ENCODE measurements at places on chromosomes 16 and 17.

DNA sequence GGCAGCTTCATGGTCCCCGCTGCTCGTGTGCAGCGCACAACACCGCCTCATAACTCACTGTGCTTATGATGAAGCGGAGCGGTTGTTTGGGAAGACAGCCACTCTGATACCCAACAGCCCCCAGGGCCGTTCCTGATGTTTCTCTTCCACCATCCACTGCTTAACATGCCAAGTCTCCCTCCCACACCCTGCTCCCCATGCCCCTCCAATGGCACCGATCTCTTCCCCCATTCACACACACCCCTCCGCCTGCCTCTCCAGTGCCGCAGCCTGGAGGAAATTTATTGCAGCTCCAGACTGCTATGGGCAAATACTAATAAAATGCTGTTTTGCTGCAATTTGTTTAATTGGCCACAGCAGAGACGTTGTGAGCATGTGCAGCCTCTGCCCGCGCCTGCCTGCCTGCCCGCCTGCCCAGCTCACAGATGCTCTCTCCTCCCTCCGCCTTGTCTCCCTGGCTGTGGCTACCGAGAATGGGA lies 80.3 kb upstream of the LHX1 start:
- DNase-seq: no peak

GRCh38 chr17:72691586-72691985 lies 400.9 kb downstream of the SLC39A11 start:
- DNase-seq: no peak

- DNase-seq: no peak
These were observed 120.7 kb downstream of the STXBP4 start for GRCh38 chr17:55089256-55089655.

DNA sequence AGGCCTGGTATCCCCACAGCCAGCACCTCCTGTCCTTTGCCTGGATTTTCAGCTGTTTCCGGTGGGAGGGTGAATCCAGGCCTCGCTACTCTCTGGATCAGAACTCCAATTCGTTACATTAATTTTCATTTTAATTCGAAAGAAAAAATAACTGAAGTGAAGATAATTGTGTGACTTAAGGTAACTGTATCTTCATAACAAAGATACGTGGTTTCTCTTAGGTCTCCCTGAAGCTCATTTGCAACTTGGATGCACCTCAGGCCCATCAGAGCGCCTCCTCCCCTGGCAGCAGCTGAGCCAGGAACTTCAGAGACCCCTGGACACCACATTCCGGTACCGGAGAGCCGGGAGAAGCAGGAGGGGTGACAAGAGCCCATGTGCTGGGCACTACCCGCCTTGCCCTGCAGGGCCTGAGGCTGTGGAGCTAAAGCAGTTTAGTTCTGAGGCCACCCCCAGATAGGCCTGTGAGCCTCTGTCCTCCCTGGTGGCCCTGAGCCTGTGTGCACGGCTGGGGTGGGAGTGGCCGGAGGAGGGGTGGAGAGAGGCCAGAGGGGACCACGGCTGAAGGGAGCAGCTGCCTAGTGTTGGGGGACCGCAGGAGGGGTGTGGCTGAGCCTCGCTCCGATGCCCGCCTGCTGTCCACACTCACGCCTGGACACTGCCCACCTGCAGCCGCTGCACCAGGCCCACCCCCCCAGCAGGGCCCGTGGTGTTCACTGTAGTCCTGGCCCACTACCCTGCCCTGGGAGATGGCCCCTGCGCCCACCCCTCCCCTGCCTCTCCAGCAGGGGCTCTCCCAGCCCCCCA lies 11.4 kb upstream of the DUS1L start:
- no peak for DNase-seq

DNA sequence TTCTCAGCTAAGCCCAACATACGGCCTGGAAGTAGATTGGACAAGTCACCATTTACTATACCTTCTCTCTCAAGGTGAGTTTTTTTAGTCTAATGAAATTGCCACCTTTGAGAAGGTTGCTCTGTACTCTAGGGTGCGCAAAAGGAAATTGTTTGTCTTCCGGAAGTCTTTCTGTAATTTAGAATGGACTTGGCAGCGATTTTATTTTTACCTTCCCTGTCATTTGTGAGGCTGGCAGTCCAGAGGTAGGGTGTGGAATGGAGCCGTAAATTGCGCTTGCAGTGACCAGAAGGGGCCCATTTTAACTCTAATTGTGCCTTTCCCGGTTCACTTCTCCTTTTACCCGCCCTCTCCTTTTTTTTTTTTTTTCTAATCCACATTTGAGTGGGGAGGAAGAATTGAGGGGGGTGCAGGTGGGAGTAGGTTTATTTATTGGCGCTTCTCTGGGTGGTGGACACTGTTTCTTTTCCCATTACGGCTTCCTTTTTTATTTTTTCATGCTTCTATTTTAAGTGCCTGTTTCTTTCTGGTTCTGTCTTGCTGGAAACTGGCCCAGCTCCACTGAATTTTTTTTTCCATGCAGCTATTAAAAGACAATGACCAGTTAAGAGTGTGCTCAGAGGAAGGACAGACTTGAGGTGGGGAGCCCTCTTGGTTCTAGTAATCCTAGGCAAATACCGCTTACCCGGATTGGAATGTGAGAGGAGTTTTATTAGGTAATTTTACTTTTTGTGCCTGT lies 89.7 kb upstream of the CLEC18A start:
- DNase-seq: no peak

- no peak for DNase-seq
These were observed 41.6 kb downstream of the MARF1 start for GRCh38 chr16:15601212-15601879.

GRCh38 chr17:7562208-7562605 lies 488 bp downstream of the SENP3 start:
- no peak for DNase-seq

GRCh38 chr16:85395913-85396878 lies 216.9 kb upstream of the GSE1 start:
- no peak for DNase-seq

- no peak for DNase-seq
These were observed 2.0 kb downstream of the LUC7L3 start for GRCh38 chr17:50721194-50722010.

DNA sequence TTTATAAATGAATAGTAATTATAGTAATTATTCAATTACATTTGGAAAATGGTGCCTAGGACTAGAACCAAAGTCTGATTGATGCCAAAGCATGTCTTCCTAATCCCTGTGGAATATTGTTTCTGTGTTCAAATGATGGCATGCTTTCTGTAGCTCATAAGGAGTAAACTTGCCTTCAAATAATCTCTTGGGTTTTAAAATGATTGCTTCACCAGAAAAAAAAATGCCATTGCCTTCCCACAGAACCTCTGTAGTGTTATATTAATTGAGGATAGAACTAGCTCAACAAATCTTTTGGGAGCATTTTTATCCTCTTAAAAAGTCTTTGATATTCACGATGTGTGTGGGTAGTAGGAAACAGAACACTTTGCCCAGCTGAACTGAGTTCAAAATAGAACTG lies 7.7 kb upstream of the TMEM100 start:
- no peak for DNase-seq

DNA sequence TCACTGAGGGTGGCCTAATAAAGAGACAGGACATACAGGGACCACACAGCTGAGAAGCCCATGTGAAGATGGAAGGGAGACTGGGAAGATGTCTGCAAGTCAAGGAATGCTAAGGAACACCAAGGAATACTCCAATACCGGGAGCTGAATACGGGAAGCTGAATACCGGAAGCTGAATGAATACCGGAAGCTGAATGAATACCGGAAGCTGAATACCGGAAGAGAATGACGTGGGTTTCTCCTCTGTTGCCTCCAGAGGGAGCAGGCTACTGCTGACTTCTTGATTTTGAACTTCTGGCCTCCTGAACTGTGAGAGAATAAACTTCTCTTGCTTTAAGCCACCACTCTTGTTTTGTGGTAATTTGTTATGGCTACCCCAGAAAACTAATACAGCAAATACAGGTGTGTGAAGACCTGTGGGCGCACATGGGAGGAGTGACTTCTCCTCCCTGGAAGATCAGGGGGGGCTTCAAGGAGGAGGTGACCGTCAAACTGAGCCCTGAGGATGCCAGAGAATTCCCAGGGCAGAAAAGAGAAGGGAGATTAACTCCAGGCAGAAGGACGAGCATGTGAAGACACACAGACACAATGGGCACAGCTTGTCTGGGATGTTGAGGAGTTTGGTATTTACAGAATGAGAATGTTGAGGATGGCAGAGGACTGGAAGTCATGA lies 259.9 kb downstream of the IRF8 start:
- no peak for DNase-seq

DNA sequence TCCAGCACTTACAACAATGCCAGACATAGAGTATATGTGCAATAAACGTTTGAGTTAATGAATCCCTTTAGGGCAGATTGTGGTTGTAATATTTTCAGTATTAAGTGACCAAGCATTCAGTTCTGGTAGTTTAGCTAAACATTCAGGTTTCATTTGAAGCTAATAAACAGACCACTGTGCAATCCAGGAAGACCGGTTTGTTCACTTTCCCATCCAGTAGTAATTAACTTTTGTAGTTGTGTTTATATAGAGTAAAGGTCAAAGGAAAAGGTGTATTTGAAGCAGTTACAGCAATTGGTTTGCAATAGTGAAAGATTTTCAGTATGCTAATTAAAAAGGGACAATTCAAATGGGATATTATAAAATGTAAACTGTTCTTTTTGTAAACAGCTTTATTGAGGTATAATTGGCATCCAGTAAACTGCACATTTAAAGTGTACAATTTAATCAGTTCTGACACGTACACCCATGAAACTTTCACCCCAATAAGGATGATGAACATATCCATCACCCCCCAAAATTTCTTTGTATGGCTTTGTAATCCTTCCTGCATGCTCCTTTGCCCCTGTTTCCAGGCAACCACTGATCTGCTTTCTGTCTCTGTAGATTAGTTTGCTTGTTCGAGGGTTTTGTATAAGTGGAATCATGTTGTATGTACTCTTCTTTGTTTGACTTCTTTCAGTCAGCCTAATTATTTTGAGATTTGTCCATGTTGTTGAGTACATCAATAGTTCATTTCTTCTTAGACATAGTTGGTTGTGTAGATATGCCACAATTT lies 26.3 kb downstream of the MRTFB start:
- no peak for DNase-seq

GRCh38 chr17:9802697-9803096 lies 11.3 kb upstream of the DHRS7C start:
- no peak for DNase-seq

DNA sequence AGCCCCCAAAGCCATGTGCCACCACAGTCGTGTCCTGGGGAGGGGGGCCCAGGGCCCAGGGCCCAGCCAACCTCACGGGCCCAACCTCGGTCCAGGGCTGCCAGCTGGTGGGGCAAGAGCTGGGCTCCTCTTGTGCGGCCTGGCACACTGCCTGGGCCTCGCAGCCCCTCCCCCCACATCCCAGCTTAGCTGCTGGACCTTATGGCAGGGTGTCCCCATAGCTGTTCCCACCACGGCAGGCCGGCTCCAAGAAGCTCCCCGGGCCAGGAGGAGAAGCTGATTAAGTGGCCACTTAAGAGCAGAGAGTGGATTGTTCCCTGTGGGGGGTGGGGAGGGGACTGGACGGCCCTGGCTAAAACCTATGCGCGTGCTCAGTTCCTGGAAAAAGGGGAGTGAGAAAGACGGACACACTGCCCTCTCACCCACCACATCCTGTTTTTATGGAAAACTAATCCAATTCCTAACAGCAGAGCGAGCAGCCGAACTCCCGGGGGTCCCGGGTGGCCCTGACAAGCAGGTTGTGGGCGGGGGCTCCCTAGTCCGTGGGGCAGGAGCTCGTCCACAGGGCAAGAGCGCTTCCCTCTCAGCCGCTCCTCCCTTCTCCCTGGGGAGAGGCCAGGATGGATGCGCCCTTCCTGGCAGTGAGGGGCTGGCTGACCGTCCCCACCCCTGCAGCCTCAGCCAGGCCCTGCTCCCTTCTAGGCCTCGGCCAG lies 16.8 kb downstream of the PIEZO1 start:
- no peak for DNase-seq

DNA sequence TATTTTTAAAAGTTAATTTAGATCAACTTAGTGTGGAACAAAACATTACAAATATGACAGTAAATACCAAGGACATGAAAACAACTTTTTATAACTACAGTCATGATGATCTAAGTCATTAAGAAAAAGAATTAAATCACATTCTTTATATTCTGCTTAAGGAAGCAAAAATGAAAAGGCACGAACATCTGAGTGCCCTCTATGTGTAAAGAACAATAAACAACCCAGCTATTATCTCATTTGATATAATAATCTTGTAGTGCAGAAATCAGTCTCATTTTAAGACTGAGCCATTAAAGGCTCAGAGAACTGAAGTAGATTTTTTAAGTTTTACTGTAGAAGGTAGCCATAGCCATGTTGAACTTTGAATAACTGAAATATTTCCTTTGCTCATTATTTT lies 13.4 kb downstream of the MYO1D start:
- no peak for DNase-seq

- no peak for DNase-seq
These were observed 139.8 kb downstream of the FOXL1 start for GRCh38 chr16:86718118-86718517.

GRCh38 chr16:69179328-69180010 lies 7.5 kb upstream of the SNTB2 start:
- DNase-seq: no peak

DNA sequence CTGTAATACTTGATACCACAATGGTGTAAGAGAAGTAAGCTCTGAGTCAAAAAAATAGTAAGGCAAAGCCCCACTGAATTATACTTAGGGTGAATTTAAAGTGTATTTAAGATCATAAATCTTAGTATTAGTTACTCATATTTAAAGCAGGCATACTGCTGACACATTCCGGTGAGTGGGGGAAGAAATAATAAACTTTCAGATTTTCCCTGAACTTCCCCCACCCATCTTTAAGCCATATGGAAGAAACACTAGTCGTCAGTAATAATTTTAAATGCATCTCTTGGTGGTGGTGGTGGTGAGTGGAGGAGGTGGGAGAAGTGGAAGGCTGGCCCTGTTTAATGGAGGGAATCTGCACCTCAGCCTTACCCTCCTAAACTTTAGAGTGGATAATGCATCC lies 20.5 kb downstream of the MPHOSPH6 start:
- no peak for DNase-seq

DNA sequence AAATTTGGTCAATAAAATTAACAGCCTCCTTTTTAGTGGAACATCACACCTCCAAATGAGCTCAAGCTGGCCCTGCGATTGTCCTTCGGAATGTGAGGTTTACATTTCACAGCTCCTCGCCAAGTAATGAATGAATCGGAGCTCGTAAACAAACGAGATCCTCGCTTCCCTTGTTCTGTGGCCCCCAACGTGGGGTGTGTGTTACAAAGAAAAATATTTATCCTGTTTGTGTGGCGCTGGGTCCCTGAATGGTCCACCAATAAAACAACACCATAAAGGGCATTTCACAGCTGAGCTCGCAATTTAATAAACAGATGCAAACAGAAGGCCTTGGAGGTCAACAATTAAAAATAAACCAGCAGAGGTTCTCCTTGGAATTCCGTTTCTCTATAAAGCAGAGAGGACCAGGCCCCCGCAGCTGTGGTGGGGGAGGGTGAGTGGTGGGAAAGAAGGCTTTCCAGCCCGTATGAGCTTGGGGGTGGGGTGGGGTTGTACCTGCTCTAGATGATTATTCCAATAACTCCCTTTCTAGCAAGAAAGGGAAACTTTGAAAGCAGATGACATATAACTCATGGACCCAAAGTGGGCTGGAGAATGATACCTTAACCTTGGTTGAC lies 393.9 kb upstream of the SALL1 start:
- no peak for DNase-seq
